ENCODE measurements at places on chromosomes 11 and 22. TPM values are rescaled to one million over a fixed set of nuclear protein-coding genes. Genes with fewer than 3 reads are reported as not detected.

The ZBTB44 gene
- total RNA-seq, result 42.9 TPM

The SCO2 gene
- not detected for total RNA-seq

- no peak for DNase-seq
These were observed 1147.1 kb upstream of the TENM4 start for GRCh38 chr11:80587906-80588305.

GRCh38 chr11:32899438-32899837 is 6.8 kb downstream of the QSER1 start:
- no peak for DNase-seq

The GGTLC3 gene
- total RNA-seq, result not detected

DNA sequence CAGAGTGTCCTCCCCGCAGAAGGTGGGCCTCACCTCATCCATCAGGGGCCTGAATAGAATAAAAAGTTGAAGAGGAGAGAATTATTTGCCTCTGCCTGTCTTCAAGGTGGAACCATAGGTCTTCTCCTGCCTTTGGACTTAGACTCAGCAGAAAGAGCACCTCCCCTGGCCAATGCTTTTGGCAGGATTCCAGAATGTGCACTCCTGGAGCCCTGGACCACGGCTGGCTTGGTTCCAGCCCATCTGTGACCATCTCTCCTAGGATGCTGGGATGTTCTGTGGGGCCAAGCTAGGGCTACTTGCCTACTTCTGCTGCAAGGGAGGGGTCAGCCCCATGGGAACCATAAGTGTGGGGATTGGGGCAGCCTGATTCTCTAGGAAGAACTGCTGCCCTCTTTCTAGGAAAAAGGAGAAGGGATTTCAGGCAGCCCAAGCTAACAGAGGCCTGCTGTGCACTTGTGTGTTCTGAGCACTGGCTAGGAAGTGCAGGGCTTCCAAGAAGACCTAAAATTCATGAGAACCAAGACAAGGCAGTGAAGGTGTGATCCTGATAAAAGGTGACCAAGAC is 32.2 kb upstream of the SHANK2 start:
- DNase-seq, result no peak
